Adrenal gland (tissue), 19 donors: ENCODE measurements at places on chromosomes 16 and 17. TPM values are rescaled to one million over a fixed set of nuclear protein-coding genes. Genes with fewer than 3 reads are reported as not detected.

- H3K36me3 ChIP-seq: no peaks in the 10 kb centered on the region
- no peak for DNase-seq
- H3K27me3 ChIP-seq: no peaks in the 10 kb centered on the region
- H3K4me1 ChIP-seq: no peaks in the 10 kb centered on the region
- H3K4me3 ChIP-seq: no peak overlapping the region
Observed at GRCh38 chr17:44794851-44795413, 35.2 kb downstream of the GJC1 start.

- peaks cover 10% of the 10 kb centered on the region for H3K4me1 ChIP-seq
- no peaks in the 10 kb centered on the region for H3K27me3 ChIP-seq
- peaks cover 22% of the 10 kb centered on the region for H3K36me3 ChIP-seq
- peak; percentile 70 for DNase-seq
- H3K27ac ChIP-seq: no peak overlapping the region
Observed at GRCh38 chr16:57994778-57995177, 5.7 kb downstream of the ZNF319 start.

Gene KRTAP4-6
- polyA plus RNA-seq: not detected

DNA sequence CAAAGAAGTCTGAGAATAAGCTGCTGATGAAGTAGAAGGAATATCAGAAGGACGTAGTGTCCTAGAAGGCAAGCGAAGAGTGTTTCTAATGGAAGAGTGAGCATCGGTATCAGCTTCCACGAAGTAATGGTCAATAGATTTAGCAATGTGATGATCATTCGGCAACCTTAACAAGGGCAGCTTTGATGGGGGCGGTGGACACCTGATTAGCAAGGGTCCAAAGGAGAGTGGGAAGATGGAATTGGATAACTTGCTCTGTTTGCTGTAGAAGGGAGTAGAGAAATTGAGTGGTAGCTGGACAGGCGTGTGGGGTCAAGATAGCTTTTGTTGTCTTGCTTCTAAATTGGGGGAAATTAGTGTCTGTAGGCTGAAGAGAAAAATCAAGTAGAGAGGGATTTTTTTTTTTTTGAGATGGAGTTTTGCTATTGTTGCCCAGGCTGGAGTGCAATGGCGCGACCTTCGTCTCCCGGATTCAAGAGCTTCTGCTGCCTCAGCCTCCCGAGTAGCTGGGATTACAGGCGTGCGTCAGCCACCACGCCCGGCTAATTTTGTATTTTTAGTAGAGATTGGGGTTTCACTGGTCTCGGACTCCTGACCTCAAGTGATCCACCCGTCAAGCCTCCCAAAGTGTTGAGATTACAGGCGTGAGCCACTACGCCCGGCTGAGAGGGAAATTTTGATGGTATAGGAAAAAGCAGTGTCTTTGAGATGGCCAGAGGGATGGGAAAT lies 13.9 kb upstream of the HES7 start:
- peaks cover 35% of the 10 kb centered on the region for H3K36me3 ChIP-seq
- H3K27me3 ChIP-seq: no peaks in the 10 kb centered on the region
- peak; percentile 24 for DNase-seq
- H3K27ac ChIP-seq: peak overlapping the region; percentile 76
- no peaks in the 10 kb centered on the region for H3K4me1 ChIP-seq
- H3K4me3 ChIP-seq: no peak overlapping the region

Gene SPECC1
- polyA plus RNA-seq: 32.8 TPM

Gene RUNDC3A
- 38.5 TPM for polyA plus RNA-seq

DNA sequence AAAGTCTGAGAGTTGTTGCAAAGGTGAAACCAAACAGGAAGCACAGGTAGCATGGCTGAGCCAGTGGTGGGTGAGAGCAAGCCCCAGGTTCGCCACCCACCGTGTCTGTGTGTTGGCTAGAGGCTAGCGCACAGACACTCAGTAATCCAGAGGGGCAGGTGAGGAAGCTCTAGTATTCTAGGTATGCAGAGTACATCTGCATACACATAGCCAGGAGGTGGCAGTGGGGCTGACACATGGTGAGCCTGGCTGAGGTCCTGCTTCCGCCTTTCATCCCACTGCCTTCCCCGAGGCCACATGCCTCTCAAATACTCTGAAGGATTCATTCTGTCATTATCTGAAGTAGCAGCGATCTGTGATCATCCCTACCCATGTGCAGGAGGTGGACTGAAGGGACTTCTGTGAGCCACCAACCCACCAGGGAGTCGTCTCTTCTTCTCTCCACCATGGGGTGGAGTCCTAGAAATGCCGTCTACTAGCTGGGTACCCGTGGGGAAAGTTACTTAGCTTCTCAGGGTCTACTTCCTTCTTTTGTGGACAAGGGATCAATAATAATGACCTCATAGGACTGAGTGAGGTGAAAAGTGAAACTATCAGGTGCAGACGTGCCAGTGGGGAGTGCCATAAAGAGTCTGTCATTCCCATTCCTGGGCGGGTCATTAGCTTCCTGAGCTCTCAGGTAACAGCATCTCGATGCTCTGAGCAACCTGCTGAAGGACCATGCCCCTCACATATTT lies 36.0 kb upstream of the ICAM2 start:
- peaks cover 5% of the 10 kb centered on the region for H3K4me1 ChIP-seq
- H3K36me3 ChIP-seq: no peaks in the 10 kb centered on the region
- no peak overlapping the region for H3K4me3 ChIP-seq
- no peaks in the 10 kb centered on the region for H3K27me3 ChIP-seq
- H3K27ac ChIP-seq: no peak overlapping the region
